ENCODE measurements at places on chromosomes 3 and 15. TPM values are rescaled to one million over a fixed set of nuclear protein-coding genes. Genes with fewer than 3 reads are reported as not detected.
A peak's percentile ranks its signal among the peaks of the same experiment; 100 is the strongest.

Gene NANOGP8
- total RNA-seq = 9.4 TPM

DNA sequence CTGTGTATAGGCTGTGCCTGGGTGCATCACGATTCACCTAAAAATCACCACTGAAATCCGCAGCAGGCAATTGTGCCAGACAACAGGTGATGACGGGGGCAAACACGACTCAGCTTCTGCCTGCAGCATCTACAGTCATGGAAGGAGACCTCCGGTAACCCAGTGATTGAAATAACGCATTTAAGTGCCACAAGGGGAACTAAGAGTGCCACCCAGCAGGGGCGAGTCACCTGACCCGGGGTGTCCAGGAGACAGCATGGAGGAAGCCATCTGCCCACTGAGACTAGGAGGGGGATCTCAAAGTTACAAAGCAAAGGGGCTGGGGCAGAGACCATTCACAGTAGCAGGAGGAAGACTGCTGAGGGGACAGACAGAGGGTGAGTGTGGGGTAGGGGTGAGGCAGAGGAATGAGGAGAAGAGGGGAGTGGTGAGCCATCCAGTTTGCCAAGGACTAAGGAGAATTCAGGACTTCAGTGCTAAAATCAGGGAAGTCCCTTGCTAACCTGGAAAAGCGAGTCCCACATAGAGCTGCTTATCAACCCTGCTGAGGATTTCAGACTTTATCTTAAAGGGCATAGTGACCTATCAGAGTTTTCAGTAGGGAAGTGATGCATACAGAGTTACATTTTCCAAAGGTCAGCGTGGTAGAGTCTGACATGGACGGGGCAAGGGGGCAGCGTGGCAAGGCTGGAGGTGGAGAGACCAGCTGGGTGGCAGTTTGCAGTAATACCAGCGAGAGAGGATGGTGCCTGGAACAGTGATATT, 256.7 kb upstream of the HES1 start:
- H3K4me1 ChIP-seq = no peaks in the 10 kb centered on the region
- no peak overlapping the region for H3K4me3 ChIP-seq
- no peaks in the 10 kb centered on the region for H3K27me3 ChIP-seq

Gene FBN1
- 293 TPM for total RNA-seq

Gene CLDN16
- not detected for total RNA-seq

Gene UMPS
- total RNA-seq = 34.5 TPM

DNA sequence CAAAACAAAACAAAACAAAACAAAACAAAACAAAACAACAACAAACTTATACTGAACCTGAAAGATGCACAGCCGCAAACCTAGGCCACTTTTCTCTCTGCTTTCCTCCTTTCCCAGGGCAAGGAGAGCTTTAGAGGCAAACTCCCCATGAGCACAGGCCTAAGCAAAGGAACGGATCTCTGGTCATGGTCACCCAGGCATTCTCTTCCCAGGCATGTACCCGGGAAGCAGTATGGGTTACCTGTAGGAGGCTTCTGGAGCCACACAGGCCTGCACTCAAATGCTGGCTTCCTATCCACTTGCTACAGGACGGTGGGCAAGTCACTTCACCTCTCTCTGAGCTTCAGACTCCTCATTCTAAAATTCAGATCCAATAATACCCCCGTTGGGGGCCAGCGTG, 171.8 kb downstream of the SMAD6 start:
- H3K36me3 ChIP-seq = no peaks in the 10 kb centered on the region
- H3K27ac ChIP-seq = no peak overlapping the region
- no peaks in the 10 kb centered on the region for H3K4me1 ChIP-seq
- no peak overlapping the region for H3K4me3 ChIP-seq

Gene PCLAF
- total RNA-seq = not detected

DNA sequence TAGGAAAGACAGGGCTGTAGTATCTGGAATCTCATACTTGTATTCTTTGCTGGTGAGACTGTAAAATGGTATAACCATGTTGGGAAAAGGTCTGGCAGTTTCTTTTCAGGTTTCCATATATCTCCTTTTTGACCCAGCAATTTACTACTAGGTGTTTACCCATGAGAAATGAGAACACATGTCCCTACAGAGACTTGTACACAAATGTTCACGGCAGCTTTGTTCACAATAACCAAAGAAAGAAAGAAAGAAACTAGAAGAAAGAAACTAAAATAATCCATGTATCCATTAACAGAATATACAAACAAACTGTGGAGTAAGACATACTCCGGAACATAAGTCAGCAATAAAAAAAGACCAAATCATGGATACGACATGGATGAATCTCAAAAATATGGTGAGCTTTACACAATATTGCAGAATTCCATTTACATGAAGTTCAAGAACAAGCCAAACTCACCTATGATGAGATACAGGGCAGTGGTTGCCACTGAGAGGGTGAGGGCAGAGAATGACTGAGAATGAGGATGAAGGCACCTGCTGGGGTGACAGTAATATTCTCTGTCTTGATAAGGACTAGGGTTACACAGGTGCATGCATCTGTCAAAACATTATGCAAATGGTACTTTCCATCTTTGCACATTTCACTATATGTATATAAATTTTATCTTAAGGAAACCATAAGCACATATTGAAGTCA, 2.7 kb downstream of the RFTN1 start:
- H3K36me3 ChIP-seq = no peaks in the 10 kb centered on the region
- H3K27me3 ChIP-seq = no peaks in the 10 kb centered on the region
- peaks cover 24% of the 10 kb centered on the region for H3K4me1 ChIP-seq

- H3K4me3 ChIP-seq = no peak overlapping the region
- H3K27ac ChIP-seq = no peak overlapping the region
- H3K36me3 ChIP-seq = no peaks in the 10 kb centered on the region
- no peak for DNase-seq
Measured at GRCh38 chr15:76575274-76575673, 238.7 kb downstream of the ISL2 start.

GRCh38 chr3:145450018-145450682, 710.8 kb downstream of the PLOD2 start:
- H3K27ac ChIP-seq = no peak overlapping the region
- no peaks in the 10 kb centered on the region for H3K4me1 ChIP-seq
- no peaks in the 10 kb centered on the region for H3K27me3 ChIP-seq
- DNase-seq = no peak
- no peak overlapping the region for H3K4me3 ChIP-seq

DNA sequence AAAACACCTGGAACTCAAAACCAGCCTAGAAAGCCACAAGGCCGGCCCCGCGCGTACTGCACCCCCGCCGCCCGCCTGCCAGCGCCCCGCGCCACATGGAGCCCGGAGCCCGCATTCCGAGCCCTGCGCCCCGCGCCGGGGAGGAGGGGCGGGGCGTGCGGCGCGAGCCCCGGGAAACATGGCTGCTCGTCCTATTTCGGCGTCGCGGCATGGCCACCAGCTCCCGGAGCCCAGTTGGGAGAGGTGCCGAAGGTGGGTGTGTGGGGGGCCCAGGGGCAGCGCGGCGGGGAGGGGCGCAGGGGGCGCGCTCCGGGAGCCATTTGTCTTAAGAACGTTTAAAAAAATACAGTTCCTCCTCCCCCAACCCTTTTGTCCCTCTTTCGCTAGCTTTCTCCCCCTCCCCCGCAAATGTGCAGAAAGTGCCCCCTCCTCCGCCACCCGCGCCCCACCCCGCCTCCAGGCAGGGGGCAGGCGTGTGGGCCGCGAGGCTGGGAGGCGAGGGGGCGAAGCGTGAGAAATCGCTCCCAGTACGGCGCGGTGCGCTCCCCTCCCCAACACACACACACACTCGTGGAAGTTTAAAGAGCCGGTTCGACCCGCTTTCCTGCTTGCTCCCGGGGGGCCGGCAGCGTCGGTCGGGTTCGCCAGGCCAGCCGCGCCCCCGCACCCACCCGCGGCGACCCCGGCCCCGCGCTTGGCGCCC, 2.5 kb downstream of the ANP32A start:
- peak; percentile 41 for DNase-seq
- H3K4me3 ChIP-seq = peak overlapping the region; percentile 99
- H3K4me1 ChIP-seq = peaks cover 25% of the 10 kb centered on the region
- no peaks in the 10 kb centered on the region for H3K36me3 ChIP-seq
- peak overlapping the region; percentile 93 for H3K27ac ChIP-seq

- no peaks in the 10 kb centered on the region for H3K27me3 ChIP-seq
- no peak overlapping the region for H3K4me3 ChIP-seq
- DNase-seq = no peak
- no peaks in the 10 kb centered on the region for H3K36me3 ChIP-seq
- H3K4me1 ChIP-seq = no peaks in the 10 kb centered on the region
Measured at GRCh38 chr3:104032283-104032682, 1334.4 kb upstream of the ALCAM start.

- no peak overlapping the region for H3K4me3 ChIP-seq
- H3K27me3 ChIP-seq = no peaks in the 10 kb centered on the region
- H3K36me3 ChIP-seq = no peaks in the 10 kb centered on the region
- DNase-seq = no peak
Measured at GRCh38 chr3:142272200-142272891, 47.0 kb upstream of the GK5 start.

DNA sequence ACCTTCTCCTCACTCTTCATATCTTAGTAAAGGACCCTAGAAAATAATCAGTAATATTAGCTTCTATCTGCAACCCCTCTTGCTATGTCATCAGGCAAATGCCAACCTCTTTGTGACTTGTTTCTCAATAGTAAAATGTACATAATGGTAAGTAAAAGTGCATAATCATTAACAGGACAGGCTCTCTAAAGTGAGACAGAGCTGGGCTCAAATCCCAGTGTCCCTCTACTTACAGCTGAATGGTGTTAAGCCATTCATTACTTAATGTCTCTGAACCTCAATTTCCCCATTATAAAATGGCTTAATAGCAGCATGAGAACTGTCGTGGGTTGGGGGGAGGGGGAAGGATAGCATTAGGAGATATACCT, 62.6 kb upstream of the ATP11B start:
- H3K27me3 ChIP-seq = no peaks in the 10 kb centered on the region
- no peak overlapping the region for H3K27ac ChIP-seq
- H3K4me1 ChIP-seq = peaks cover 6% of the 10 kb centered on the region
- no peaks in the 10 kb centered on the region for H3K36me3 ChIP-seq
- no peak for DNase-seq

GRCh38 chr3:155673421-155673820, 71.5 kb downstream of the PLCH1 start:
- H3K27ac ChIP-seq = no peak overlapping the region
- no peaks in the 10 kb centered on the region for H3K4me1 ChIP-seq
- no peak overlapping the region for H3K4me3 ChIP-seq

- DNase-seq = no peak
- no peaks in the 10 kb centered on the region for H3K4me1 ChIP-seq
- no peaks in the 10 kb centered on the region for H3K27me3 ChIP-seq
Measured at GRCh38 chr3:22175947-22176346, 424.9 kb upstream of the ZNF385D start.

DNA sequence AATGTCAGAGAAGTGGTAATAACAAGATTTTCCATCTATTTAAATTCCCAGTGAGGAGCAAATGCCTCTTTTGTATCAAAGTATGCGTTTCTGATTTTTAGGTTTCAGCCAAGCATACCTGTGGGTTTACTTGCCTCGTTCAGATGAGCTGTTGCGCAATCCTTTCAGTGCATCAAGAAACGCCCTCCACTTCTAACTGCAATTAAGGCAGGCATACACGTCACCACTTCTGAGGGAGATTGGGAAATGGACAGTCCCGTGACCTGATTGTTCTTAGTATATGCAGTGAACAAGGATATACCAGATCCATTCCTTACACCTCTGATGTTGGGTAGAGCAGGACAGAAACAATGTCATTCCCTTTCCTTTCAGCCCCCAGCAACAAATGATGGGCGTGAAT, 219.0 kb downstream of the ITPR1 start:
- DNase-seq = no peak
- peak overlapping the region; percentile 63 for H3K27ac ChIP-seq
- H3K4me1 ChIP-seq = no peaks in the 10 kb centered on the region
- no peak overlapping the region for H3K4me3 ChIP-seq
- H3K36me3 ChIP-seq = no peaks in the 10 kb centered on the region

All from tibial nerve (tissue), 4 donors.